ENCODE measurements at places on chromosomes 4 and X. TPM values are rescaled to one million over a fixed set of nuclear protein-coding genes. Genes with fewer than 3 reads are reported as not detected.

The NLGN3 gene
- 0.24 TPM for total RNA-seq

The MAGED4B gene
- total RNA-seq: 32.1 TPM

The GPAT3 gene
- 97.1 TPM for total RNA-seq

The MND1 gene
- 13.7 TPM for total RNA-seq

- no peak for DNase-seq
These were observed 269.0 kb upstream of the CXXC4 start for GRCh38 chr4:104763554-104764222.

GRCh38 chr4:13484749-13485221 is 645 bp upstream of the RAB28 start:
- DNase-seq: no peak

DNA sequence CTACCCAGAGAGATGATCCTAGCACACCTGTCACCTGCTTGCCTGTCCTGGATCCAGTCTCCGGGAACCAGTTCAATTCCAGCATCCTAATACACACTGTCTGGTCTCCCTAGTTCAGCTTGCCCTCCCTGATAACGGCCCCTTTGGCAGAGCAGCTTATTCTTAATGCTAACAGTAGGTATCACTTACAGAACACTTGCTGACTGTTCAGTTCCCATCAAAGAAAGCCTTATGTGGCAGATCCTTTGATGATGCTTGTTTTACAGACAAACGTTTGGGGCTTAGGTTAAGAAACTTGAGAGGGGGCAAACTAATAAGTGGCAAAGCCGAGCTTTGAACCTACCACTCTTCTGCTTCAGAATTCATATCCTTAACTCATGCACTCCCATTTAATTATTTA is 890 bp downstream of the RASSF6 start:
- no peak for DNase-seq

DNA sequence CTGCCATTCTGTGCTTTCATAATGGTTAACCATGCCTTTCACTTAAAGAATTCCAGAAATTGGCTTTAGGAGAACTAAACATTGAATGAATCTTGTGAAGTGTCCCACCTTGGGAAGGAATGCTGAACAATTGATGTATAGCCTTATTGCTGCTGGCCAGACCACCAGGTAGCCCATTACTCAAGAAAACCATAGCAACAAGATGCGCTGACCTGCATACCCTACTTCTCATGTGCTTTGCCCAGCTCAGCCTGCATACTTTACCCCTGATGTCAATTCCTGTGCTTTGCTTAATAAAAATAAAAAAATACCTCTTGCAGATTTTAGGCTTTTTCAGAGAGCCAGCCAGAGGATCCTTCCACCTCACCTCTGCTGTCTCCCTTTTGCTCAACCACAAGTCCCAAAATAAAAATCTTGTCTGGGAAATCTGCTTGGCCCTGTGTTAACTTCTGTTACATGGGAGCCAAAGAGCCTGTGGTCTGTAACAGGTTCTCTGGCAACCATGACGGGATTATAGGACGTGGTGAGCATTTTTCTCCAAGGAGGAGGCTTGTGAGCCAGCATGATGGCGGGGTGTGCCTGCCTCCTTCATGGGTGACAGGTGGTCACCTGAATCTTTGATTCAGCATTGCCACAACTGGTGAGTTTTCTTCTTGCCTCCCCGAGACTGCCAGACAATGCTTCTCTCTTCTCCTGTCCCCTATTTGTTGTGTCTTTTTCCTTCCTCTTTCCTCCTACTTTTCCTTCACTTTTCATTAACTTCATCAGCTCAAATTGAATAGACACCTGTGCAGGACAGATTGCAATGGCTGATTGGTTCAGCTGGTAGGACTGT is 106.8 kb downstream of the ARSJ start:
- no peak for DNase-seq

GRCh38 chrX:100928660-100929613 is at the start of gene XKRX:
Gene XKRX (minus strand): TSS chrX:100928917. CDS start chrX:100928304, 613 bp downstream.
- no peak for DNase-seq

DNA sequence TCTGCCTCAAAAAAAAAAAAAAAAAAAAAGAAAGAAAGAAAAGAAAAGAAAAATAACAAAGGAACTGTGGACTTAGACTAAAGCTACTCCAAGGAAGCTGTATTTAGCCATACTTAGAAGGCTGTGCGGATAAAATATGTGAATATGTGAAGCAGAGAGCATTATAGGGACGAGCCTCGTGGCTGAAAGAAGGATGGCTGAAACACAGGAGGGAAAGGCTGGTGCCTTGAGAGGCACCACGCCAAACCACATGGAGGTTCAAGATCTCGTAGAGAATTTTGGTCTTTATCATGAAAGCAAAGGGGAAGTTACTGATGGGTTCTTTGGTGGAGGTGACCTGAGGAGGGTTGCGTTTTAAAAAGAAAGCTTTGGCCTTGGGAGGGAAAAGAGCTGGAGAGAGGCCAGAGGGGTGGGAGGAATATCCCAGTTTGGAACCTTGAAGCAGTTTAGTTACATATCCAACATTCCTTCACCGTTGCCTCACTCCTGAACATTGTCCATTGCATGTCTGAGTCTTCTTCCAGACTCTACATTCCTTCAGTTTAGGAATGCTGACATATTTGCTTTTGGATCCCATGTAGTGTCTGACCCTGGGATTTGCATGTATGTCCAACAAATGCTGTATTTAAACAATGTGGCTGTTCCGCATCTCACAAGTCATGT is 82.5 kb downstream of the CPE start:
- no peak for DNase-seq

- no peak for DNase-seq
These were observed 124.5 kb downstream of the ATXN3L start for GRCh38 chrX:13195340-13195739.

All from SK-MEL-5 (cell line).